ENCODE measurements at places on chromosomes 1 and 21.

GRCh38 chr1:28326984-28327383 lies 1.9 kb upstream of the MED18 start:
- DNase-seq = no peak

- no peak for DNase-seq
Measured at GRCh38 chr1:166911624-166912023, 35.6 kb upstream of the TADA1 start.

GRCh38 chr1:176939993-176940392 lies 224.5 kb downstream of the ASTN1 start:
- DNase-seq = no peak

DNA sequence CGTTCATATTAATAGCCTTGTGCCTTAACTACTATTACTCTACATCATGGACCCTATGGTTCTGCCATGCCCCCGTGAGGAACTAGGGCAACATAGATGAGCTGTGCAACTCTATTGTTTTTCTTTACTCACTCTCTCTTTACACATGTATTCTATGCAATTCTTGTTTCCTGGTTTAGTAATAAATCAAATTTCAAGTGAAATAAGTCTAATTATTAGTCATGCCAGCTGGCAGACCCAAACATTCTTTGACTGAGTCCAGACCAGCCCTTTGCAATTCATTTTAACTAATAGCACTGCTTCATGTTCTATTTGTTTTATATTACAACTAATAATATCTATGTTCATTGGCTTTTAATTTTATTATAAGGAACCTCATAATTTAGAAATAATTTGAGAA lies 789.3 kb upstream of the ADAMTS5 start:
- no peak for DNase-seq

DNA sequence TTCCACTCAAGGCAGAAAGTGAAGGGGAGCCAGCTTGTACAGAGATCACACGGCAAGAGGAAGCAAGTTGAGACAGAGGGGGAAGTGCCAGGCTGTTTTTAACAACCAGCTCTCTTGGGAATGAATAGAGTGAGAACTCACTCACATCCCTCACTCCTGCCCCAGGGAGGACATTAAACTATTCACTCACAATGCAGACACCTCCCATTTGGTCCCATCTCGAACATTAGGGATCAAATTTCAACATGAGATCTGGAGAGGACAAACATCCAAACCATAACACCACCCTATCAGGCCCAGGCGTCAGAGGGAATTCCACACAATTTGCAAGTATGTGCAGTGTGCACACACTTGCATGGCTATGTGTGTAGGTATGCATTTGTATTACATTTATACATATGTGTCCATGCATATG lies 62.7 kb downstream of the DMAP1 start:
- DNase-seq = no peak

DNA sequence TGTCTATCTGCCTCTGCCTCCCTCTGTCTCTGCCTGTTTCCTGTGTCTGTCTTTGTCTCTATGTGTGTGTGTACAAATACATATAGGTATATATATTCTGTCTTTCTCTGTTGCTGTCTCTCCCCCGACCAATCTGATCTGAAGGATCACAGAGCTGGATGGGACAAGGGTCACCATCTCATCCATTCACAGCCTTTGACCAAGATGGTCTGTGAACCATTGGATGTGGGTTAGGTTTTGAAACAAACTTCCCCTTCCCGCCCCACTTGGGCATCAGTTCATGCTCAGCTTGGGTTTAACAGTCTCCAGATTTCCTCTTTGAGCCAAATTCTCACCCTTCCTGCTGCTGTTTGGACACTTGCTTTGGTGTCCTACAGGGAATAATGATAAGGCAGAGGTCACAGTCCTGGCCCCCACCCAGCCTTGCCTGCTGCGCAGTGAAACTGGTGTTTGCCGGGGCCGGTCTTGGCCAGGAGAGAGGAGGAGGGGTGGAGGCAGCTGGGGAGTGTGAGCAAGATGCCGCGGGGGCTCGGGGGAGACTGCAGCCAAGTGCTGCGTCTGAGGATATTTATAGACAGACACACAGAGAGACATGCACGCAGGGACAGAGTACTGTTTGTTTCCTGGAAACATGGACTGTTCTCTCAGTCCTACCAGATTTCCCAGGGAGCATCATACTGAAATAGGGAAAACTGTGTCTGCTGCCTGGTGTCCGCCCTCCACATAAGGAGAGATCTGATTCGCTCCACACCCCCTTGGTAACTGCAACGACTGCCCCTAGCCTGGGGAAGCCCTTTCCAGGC lies 27.0 kb upstream of the BTG2 start:
- DNase-seq = peak; percentile 31

DNA sequence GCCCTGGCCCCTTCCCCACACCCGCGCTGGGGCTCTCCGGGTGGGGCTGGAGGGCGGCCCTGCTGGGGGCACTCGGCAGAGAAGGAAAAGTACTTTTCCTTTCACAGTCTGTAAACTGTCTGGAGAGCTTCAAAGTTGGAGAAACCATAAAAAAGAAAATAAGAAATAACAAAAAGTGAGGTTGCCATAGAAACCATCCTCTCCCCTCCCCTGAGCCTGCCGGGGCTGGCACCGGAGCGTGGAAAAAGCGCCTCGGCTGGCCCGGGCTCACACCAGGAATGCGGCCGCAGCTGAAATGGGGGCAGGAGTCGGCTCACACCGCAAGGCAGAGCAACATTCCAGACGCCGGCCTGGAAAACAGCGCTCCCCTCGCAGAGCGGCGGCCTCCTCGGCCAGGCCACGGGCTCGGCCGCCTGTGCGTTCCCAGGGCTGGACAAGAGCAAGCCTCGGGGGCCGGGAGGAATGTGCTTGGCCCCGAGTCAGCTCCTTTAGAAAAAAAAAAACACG lies 69.2 kb downstream of the MORN1 start:
- DNase-seq = no peak

Data from activated T-cell treated with anti-CD3 and anti-CD28 coated beads, Interleukin-2, amount 50 U/mL, for 72 hours (primary cell).